ENCODE measurements at places on chromosomes 3 and 15. TPM values are rescaled to one million over a fixed set of nuclear protein-coding genes. Genes with fewer than 3 reads are reported as not detected.

- DNase-seq: no peak
These were observed 75.6 kb downstream of the TRAK1 start for GRCh38 chr3:42166662-42167300.

DNA sequence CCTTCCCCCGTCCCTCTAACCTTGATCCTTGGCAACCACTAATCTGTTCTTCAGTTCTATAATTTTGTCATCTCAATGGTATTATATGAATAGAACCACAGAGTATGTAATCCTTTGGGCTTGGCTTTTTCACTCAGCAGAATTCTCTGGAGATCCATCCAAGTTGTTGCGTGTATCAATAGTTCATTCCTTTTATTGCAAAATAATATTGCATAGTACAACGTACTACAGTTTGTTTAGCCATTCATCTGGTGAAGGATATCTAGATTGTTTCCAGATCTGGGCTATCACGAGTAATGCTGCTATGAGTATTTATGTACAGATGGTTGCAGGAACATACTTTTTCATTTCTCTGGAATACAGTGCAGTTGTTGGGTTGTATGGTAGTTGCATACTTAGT lies 76.2 kb downstream of the PLXNA1 start:
- no peak for DNase-seq

DNA sequence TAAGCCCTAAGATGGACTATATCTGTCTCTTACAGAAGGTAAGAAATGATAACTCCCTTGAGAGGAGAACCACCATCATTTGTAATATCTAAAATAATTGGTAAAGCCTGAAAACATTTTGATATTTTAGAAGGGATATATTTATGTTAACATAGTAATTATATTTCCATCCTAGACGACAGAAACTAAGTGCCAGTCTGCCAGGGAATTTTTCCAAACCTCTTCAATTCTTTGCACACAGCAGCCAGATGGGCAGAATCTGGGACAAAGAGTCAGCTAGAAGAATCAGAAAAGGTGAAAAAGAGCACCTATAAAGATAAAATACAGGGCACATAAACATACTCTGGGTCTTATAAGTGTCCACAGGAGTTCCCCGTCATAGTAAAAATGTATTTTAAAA lies 70.0 kb upstream of the CBLB start:
- DNase-seq: no peak

GRCh38 chr15:81785181-81785580 lies 260.6 kb downstream of the MEX3B start:
- no peak for DNase-seq

- no peak for DNase-seq
These were observed 24.7 kb downstream of the MAP3K13 start for GRCh38 chr3:185387646-185388045.

DNA sequence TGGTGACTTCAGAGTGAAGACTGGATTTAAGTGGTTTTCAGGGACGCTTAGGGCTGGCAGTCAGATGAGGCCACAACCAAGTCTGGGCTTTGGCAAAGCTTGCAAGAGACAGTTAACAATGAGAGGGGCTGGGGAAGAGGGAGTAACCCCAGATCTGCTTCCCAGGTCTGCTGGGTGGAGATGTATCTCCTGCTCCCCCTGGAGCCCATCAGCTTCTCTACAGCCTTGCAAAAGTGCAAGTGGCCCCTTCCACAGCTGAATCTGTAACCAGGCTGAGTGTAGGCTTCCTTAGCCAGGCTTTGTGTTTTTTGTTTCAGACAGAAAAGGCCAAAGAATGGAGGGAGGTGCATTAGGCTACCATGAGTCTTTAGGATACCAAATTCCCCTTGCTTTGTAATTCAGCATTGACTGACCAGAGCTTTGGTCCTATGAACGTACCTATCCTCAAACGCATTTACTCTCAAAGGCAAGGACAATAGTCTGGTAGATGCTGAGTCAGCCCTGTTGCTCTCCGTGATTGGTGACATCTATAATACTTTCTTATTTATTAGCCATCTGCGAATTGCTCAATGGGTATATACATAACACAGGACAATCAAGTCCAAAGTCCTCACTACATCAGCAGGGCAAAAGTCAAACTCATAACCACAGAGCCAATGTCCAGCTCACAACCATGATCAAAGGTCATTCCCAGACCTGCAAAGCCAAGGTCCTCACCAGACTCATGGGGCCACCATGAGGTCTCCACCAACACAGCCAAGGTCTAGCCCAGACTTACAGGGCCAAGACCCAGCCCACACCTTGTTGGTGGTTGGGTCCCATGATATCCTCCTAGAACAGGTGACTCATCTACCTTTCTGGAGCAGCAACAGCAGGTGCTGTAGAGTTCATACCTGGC lies 17.1 kb downstream of the CCDC13 start:
- no peak for DNase-seq

DNA sequence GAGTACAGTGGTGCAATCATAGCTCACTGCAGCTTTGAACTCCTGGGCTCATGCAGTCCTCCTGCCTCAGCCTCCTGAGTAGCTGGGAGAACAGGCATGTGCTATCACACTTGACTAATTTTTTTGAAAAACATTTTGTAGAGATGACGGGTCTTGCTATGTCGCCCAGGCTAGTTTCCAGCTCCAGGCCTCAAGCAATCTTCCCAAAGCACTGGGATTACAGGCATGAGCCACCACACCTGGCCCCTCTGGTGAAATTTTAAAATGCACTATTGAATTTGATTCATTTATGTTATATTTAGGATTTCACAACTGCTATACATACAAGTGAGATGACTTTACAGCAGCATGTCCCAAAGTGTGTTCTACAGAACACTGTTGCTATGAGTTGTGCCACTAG lies 50.8 kb upstream of the TPM1 start:
- no peak for DNase-seq

DNA sequence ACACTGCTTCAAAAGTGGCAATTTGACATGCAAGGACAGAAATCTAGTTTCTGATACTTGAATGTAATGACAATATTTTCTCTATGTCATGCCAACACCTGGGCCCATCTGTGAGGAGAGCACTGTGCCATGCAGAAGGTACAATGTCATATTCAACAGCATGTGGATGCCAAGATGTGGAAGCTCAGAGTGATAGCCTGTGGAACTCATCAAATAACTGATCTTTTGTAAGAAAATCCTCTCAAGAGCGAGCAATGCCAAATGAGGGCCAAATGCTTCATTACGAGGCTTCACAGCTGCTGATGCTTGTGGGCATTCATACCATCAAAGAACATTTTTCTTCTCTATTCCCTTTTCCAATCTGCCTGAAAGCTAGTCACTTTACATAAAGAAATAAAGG lies 95.1 kb downstream of the ROBO1 start:
- no peak for DNase-seq

GRCh38 chr15:86555098-86555497 lies 475.4 kb downstream of the AGBL1 start:
- DNase-seq: no peak

- peak; percentile 4 for DNase-seq
These were observed at the start of gene ZNF660 for GRCh38 chr3:44584646-44585501. ZNF660 (plus strand) TSS chr3:44584964; CDS start chr3:44594194, 9,230 bp downstream.

DNA sequence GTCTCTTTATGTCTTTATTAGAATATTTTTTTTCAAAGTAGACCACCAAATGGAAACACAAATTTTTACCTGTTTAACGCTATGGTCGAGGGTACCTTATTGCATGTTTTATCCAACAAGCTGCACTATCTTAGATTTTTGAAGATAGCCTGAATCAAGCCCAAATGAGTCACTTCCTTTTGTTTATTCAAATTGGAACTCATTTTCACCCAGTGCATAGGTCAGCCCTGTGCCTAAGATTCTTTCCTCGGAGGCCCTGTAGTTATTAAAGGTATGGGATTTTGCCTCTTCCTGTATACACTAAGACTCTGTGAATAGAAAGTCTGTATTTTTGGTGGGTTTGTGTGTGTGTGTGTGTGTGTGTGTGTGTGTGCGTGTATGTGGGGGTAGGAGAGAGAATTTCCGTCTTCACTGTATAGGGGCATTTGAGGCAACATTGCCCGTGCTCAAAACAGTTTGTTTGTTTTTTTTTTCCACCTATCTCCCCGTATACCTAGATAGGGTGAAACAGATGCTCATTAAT lies 358.0 kb upstream of the CADM2 start:
- DNase-seq: no peak

GRCh38 chr15:63504979-63505841 lies 817 bp downstream of the USP3 start:
- no peak for DNase-seq

DNA sequence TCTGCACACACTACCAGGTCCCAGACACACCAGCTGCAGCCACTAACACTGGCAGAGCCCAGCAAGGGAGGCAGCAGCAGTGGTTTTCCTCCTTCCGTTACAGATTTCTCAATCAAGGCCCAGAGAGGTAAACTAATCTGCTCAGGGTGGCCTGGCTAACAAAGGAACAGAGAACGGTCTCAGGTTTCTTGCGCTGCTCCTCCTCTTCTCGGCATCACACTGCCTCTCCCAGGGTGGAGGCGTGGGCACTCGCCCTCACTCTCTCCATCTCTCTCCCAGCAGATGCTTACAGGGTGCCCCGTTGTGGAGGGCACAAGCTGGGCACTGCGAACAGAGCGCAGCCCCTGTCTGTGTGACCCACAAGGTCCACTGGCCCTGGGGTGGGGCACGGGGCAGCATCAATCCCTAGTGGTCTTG lies 228.7 kb downstream of the VPS13C start:
- no peak for DNase-seq

DNA sequence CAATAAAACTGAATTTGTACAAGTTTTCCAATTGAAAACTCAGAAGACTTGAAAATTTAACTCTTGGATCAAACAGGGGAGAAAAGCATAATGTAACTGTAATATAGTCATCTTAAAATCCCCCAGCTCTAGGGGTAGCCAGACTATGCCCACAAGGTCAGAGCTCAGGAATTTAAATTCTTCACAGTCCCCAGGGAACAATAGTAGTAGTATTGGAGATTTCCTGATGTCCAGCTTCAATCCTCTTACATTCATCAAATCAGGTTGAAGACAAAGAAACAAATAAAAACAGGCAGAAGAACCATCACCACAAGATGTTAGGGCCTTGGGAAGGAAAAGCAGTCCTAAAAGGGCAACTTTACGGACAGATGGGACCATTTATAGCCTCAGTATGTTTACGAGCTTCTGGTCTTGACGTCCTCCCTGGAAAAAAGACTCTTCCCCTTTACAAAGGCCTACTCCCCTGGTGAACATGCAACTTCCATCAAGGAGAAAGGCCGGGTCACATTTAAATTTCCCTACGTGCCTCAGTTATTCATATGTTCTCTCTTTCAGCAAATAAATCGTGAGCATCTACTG lies 96.8 kb downstream of the PLCH1 start:
- no peak for DNase-seq

DNA sequence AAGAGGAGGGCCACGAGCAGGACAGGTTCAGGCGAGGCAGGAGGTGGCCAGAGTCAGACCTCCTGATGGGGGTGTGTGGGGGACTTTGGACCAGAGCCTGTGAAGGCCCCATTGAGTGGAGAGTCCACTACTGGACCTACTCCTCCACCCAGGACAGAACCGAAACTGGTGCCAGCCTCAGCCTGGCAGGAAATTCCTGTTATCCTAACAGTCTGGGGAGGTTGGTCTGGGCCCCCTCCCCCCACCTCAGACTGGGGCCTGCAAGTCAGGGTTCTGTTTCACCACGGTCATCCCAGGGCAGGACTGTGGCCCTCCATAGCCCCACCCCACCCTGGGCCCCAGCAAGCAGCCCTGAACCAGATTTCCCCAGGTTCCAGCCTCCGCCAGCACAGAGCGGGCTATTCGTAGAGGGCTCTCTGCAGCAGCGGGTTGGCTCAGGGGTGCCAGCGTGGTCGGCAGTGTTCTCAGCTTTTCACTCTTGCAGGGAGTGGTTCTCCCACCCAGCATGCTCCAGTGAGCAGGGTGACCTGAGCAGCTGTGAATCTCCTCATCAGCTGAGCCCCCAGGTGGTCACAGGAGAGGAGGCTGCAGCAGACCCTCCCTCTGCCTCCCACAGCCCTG lies 217.3 kb downstream of the TBC1D2B start:
- DNase-seq: no peak

GRCh38 chr3:195173657-195174056 lies 97.3 kb downstream of the XXYLT1 start:
- DNase-seq: no peak

DNA sequence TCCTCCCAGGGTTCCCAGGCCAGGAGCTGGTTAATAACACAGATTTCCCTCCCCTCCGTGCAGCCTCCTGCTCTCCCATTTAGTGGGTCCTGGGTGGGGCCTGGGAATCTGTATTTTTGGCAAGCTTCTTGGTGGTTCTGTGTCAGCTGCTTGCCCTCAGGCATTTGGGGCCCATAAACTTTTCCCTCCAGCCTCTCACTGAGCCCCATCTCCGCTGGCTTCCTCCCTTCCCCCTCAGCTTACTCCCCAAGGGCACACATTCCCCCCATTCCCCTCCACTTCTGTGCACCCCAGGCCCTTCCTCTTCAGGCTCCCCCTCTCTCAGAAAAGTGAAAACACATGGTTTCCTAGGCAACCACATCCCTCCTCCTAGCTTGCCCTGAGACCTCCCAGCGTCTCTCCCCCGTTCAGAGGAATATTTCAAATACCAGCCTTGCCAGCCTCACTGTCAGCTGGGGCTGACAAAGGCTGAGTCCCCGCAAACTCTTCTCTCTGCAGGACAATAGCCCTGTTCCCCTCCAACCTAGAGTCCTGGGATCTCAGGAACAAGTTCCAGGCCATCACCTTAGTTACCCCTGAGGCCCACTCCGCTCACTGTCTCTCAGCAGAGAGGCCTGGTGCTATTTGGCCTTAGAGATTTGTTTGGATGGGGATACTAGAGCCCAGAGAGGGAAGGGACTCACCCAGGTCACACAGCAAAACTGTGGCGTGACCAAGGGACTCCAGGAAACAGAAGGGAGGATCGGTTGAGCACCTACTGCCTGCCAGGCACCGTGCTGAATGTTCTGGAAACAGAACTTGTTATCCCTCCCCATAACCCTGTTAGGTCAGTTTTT lies 44.6 kb upstream of the SMAD6 start:
- no peak for DNase-seq

The NPAP1 gene
- total RNA-seq: not detected

The OR5K2 gene
- not detected for total RNA-seq

The A4GNT gene
- total RNA-seq: not detected

The GOLGA6B gene
- total RNA-seq: not detected

The IL17RD gene
- 3.1 TPM for total RNA-seq

The PLCB2 gene
- 17.7 TPM for total RNA-seq

The LRRC3B gene
- not detected for total RNA-seq

The NTRK3 gene
- total RNA-seq: 84.9 TPM

The ADIPOQ gene
- total RNA-seq: 8.8 TPM

The ARPP21 gene
- total RNA-seq: 0.27 TPM

All from thoracic aorta (tissue), 2 donors.